ENCODE measurements at places on chromosomes 3 and 15. TPM values are rescaled to one million over a fixed set of nuclear protein-coding genes. Genes with fewer than 3 reads are reported as not detected.

- no peak overlapping the region for H3K4me3 ChIP-seq
- no peaks in the 10 kb centered on the region for H3K27me3 ChIP-seq
- no peaks in the 10 kb centered on the region for H3K4me1 ChIP-seq
These were observed 212.9 kb upstream of the UMPS start for GRCh38 chr3:124517306-124517705.

GRCh38 chr3:190345878-190346277 lies 23.6 kb upstream of the CLDN1 start:
- no peaks in the 10 kb centered on the region for H3K36me3 ChIP-seq
- no peak for DNase-seq
- H3K4me3 ChIP-seq, result no peak overlapping the region
- no peak overlapping the region for H3K27ac ChIP-seq

DNA sequence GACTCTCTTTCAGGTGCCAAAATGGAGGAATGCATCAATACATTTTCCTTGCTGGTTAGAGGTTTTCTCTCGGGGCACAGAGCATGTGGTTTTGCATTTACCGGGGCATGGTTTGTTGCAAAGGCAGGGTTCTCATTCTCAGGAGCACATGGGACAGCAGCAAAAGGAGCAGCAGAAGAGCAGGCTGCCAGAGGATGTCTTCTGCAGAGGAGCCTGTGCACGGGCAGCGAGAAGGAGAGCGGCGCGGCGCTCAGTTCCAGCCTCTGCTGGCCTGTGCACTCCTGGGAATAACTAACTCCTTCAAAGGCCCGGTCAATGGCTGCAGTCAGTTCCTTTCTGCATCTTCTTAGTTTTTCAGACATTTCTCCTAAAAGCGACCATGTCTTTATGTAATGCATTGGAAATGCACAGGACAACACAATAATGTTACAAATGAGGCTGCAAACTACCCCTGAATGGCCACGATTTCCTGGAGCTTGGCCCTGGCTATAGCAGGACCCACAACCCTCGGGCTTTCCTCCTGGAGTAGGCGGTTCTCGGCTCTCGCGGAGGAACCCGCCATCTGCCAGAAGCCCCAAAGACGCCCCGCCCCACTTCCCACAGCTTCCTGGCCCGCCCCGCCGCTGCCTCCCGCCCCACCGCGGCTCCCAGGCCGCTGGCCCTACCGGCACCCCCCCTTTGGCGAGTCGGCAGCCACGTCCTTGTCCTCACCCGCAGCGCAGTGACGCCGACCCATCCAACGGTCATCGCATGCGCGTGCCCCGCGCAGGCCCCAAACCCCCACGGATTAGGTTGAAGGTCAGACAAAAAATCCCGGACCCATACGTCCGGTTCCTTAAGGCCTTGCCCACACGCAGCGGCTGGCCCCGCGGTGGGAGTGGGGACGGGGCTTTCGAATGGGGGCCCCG lies at the start of gene C3orf62:
Gene C3orf62 (minus strand): TSS at position 758 of the 908 bp plus-strand sequence. CDS start 360 bp downstream, at position 398.
- peak within 1 kb of the TSS; percentile 97 for H3K27ac ChIP-seq
- H3K27me3 ChIP-seq, result no peaks in the 10 kb centered on the region
- H3K4me3 ChIP-seq, result peak within 1 kb of the TSS; percentile 32
- peaks cover 7% of the 10 kb centered on the region for H3K36me3 ChIP-seq
- H3K4me1 ChIP-seq, result peaks cover 3% of the 10 kb centered on the region
- peak; percentile 49 for DNase-seq

DNA sequence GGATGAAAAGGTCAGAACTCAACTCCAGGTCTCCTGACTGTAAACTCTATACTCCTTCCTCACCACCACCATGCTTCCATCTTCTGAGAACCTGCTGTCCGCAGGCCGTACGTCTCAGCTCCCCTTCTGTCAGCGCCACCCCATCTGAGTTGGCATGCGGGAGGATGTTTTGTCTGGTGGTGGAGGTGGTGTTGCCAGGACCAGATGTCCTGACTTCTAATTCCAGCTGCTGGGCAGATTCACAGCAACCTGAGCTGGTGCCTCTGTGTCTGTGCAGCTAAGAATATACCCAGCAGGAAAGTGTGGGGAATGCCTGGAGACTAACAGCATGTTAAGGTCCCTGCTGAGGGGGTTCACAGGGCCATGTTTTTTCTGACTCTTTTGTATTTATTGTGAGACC lies 23.2 kb downstream of the PLA1A start:
- H3K27me3 ChIP-seq, result no peaks in the 10 kb centered on the region
- H3K4me3 ChIP-seq, result no peak overlapping the region
- no peak overlapping the region for H3K27ac ChIP-seq
- DNase-seq, result no peak

- no peaks in the 10 kb centered on the region for H3K27me3 ChIP-seq
- H3K4me1 ChIP-seq, result peaks cover 16% of the 10 kb centered on the region
- H3K4me3 ChIP-seq, result no peak overlapping the region
- H3K27ac ChIP-seq, result no peak overlapping the region
These were observed 125.8 kb downstream of the PGPEP1L start for GRCh38 chr15:98881526-98882520.

DNA sequence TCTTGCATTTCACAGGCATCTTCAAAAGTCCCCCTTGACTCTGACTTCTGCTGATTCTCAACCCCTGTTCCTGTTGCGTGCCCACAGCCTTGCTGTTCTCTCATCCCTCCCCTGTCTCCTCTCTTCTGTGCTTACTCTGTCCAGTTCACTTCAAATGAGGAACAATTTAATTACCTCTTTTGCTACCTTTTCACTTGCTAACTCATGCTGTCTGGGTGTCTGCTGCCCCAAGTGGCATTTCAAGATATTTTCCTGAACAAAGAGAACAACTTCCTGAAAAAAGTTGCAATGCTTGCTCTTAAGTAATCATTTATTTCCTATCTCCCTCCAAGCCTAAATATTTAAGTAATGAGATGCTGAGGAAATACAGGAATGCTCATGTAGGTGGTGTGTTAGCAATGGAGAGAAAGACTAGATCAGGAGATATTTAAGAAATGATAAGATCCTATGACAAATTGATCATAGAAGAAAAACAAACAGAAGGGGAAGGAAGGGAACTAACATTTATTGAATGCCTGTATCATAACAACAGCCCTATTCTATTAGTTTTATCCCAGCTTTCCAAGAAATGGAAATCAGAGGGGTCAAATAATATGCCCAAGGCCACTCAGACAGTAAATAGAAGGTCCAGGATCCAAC lies 42.2 kb downstream of the SV2B start:
- no peak for DNase-seq
- no peaks in the 10 kb centered on the region for H3K36me3 ChIP-seq
- H3K4me1 ChIP-seq, result no peaks in the 10 kb centered on the region

- no peaks in the 10 kb centered on the region for H3K4me1 ChIP-seq
- no peak overlapping the region for H3K4me3 ChIP-seq
- no peaks in the 10 kb centered on the region for H3K36me3 ChIP-seq
- no peak overlapping the region for H3K27ac ChIP-seq
These were observed 283.9 kb downstream of the RORA start for GRCh38 chr15:60945196-60945595.

DNA sequence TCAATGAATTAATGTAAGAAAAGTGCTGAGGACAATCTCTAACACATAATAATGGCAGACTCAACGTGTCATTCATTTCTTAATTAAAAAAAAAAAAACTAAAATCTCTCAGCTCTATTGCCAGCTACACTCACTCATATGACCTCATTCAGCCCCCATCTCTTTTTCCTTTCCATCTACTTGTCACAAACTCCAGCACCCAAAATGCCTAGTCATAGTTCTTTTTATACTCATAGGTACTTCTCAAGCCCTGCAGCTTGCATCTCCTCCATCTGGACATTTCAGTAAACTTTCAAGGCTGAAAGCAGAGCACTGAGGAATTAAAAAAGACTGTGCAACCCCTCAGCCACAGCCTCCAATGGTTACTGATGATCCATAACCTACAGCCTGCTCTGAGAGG lies 109.8 kb downstream of the PLCH1 start:
- H3K27ac ChIP-seq, result no peak overlapping the region
- H3K4me3 ChIP-seq, result no peak overlapping the region
- DNase-seq, result no peak
- no peaks in the 10 kb centered on the region for H3K4me1 ChIP-seq

- no peaks in the 10 kb centered on the region for H3K4me1 ChIP-seq
- no peak overlapping the region for H3K4me3 ChIP-seq
- DNase-seq, result no peak
These were observed 14.5 kb downstream of the SETD2 start for GRCh38 chr3:47149339-47149933.

DNA sequence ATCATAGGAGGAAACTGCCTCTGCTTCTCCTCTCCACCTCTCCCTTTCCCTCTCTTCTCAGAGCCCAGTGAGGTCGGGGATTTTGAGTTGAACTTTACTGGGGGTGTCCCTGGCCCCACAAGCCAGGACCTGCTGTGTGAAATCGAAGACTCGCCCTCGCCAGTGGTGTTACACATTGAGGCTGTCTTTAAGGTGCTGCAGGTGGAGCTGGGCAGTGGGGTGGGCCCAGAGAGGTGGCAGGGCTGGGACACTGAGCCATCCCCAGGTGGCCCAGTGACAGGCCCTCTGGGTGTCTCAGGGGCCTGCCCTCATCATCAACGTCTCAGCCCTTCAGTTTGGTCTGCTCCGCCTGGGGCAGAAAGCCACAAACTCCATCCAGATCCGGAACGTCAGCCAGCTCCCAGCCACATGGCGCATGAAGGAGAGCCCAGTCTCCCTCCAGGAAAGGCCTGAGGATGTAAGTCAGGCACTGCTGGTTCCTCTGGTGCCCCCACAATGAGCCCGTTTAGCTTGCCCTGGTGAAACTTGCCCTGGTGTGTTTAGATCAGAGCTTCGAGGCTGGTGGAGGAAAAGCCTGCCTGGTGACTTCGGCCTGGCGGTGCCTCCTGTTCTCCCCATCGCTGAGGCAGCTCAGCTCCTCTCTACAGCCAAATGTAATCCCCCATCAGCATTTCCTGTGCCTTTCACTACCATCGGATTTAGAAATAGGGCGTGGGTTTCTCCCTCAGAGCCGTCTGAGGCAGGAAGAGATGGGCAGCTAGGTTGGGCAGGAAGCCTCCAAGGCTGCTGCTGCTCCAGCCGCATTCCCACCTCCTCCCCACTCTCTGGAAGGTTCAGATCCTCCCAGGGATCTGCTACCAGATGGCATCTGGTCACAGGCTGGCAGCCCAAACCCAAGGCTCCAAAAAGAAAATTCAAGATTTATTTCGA lies 39.2 kb downstream of the ACAA1 start:
- H3K27me3 ChIP-seq, result no peaks in the 10 kb centered on the region
- H3K4me3 ChIP-seq, result no peak overlapping the region
- no peak for DNase-seq
- H3K36me3 ChIP-seq, result no peaks in the 10 kb centered on the region

- DNase-seq, result no peak
- H3K4me1 ChIP-seq, result no peaks in the 10 kb centered on the region
- H3K27me3 ChIP-seq, result no peaks in the 10 kb centered on the region
- H3K36me3 ChIP-seq, result no peaks in the 10 kb centered on the region
- no peak overlapping the region for H3K4me3 ChIP-seq
These were observed 377.2 kb upstream of the SGO1 start for GRCh38 chr3:20563251-20563650.

DNA sequence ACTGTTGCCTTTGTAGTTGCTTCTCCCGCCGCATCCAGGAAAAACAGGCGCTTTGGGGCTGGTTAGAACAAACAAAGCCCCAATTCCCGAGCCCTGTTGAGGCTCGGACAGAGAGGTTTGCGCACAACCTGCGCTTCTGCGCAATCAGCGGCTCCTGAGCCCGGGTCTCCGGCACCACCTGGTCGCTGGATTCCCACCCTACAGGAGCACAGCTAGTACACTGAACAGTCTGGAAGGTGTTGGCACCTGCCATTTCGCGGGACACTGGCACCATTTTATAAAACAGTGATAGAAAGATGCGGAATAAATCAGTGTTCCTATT lies 13.8 kb downstream of the ZIC4 start:
- no peaks in the 10 kb centered on the region for H3K36me3 ChIP-seq
- H3K27ac ChIP-seq, result no peak overlapping the region
- peak overlapping the region; percentile 57 for H3K4me3 ChIP-seq
- peaks cover 17% of the 10 kb centered on the region for H3K4me1 ChIP-seq
- no peak for DNase-seq

GRCh38 chr3:18215639-18216038 lies 209.5 kb downstream of the SATB1 start:
- no peak for DNase-seq
- no peaks in the 10 kb centered on the region for H3K4me1 ChIP-seq
- H3K27ac ChIP-seq, result no peak overlapping the region
- H3K27me3 ChIP-seq, result no peaks in the 10 kb centered on the region
- no peak overlapping the region for H3K4me3 ChIP-seq
- no peaks in the 10 kb centered on the region for H3K36me3 ChIP-seq

- peaks cover 7% of the 10 kb centered on the region for H3K4me1 ChIP-seq
- H3K27me3 ChIP-seq, result no peaks in the 10 kb centered on the region
- H3K4me3 ChIP-seq, result no peak overlapping the region
- no peak overlapping the region for H3K27ac ChIP-seq
These were observed 2.6 kb downstream of the CYP19A1 start for GRCh38 chr15:51335538-51336410.

- no peak overlapping the region for H3K4me3 ChIP-seq
- no peaks in the 10 kb centered on the region for H3K36me3 ChIP-seq
- DNase-seq, result no peak
- no peak overlapping the region for H3K27ac ChIP-seq
These were observed 32.9 kb upstream of the SKOR1 start for GRCh38 chr15:67792250-67792942.

- H3K27me3 ChIP-seq, result no peaks in the 10 kb centered on the region
- no peak overlapping the region for H3K27ac ChIP-seq
- DNase-seq, result no peak
- H3K4me1 ChIP-seq, result no peaks in the 10 kb centered on the region
- no peak overlapping the region for H3K4me3 ChIP-seq
These were observed 67.9 kb upstream of the OCA2 start for GRCh38 chr15:28167042-28167441.

GRCh38 chr15:66748708-66749035 lies 46.6 kb downstream of the SMAD6 start:
- no peak overlapping the region for H3K4me3 ChIP-seq
- H3K27me3 ChIP-seq, result no peaks in the 10 kb centered on the region
- H3K36me3 ChIP-seq, result no peaks in the 10 kb centered on the region
- no peak for DNase-seq

DNA sequence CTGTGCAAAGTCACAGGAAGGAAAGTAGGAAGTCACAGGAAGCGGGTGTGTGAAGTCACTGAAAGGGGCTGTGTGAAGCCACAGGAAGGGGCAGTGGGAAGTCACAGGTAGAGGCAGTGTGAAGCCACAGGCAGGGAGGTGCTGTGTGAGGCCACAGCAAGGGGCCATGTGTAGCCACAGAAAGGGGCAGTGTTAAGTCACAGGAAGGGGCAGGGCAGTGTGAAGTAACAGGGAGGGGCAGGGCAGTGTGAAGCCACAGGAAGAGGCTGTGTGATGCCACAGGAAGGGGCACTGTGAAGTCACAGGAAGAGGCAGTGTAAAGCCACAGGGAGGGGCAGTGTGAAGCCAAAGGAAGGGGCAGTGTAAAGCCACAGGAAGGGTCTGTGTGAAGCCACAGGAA lies 36.5 kb downstream of the GASK1A start:
- no peak for DNase-seq
- no peak overlapping the region for H3K27ac ChIP-seq
- H3K4me3 ChIP-seq, result no peak overlapping the region
- peaks cover 4% of the 10 kb centered on the region for H3K4me1 ChIP-seq

GRCh38 chr3:57206423-57206822 lies 6.6 kb upstream of the HESX1 start:
- no peak overlapping the region for H3K4me3 ChIP-seq
- no peaks in the 10 kb centered on the region for H3K36me3 ChIP-seq
- H3K27me3 ChIP-seq, result no peaks in the 10 kb centered on the region
- DNase-seq, result no peak
- no peak overlapping the region for H3K27ac ChIP-seq

Gene SPATA12
- total RNA-seq, result not detected

Gene APOD
- 13.6 TPM for total RNA-seq

Gene AADACL2
- total RNA-seq, result 0.19 TPM

Gene SLC27A2
- 2.2 TPM for total RNA-seq

Gene NEO1
- 15.5 TPM for total RNA-seq

Gene CLRN1
- not detected for total RNA-seq

Gene ANKRD34C
- total RNA-seq, result not detected

Gene TUSC7
- not detected for total RNA-seq

Gene TTBK2
- 7.3 TPM for total RNA-seq

Gene C3orf20
- not detected for total RNA-seq

Gene UBE2Q2
- 9.1 TPM for total RNA-seq

All from esophagus squamous epithelium (tissue), 5 donors.